Left ventricle myocardium superior (tissue), 1 donor: ENCODE measurements at places on chromosomes 3 and 15.

- DNase-seq = no peak
These were observed 57.1 kb downstream of the RAP2B start for GRCh38 chr3:153219146-153219545.

DNA sequence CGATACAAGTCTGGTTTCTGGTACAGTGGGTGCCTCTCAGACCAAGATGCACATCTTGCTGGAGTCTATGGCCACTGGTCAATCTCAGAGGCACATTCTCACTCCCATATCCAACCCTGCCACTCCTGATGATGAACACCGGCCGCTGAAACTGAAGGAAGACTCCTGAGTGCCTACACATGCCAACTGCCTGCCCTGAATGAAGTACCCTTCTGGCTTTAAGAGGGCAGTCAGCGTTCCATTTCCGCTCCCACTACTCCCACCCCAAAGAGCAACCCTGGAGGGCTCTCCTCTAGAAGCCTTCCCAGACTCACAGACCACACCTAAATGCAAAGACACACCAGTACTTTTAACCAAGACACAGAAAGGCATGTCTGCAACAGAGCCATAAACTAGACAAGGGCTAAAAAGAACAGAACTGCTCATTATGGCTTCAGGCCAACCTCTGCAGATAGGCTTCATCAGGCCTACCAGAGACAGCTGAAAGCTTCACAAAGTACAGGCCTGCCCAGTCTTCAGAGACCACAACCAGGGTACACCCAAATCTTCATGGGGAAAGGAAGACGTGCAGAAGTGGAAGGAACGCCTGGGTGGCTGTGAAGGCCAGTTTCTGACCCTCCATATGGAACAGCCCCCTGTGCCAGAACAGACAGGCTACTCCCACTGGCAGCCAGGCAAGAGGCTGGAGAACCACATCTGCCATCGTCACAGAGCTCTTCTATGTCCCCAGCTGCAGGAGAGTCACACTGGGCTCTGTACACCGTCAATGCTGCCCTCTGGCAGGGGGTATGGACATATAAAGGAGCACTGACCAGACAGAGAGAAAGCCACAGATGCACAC, 14.3 kb downstream of the ANP32A start:
- DNase-seq = no peak

DNA sequence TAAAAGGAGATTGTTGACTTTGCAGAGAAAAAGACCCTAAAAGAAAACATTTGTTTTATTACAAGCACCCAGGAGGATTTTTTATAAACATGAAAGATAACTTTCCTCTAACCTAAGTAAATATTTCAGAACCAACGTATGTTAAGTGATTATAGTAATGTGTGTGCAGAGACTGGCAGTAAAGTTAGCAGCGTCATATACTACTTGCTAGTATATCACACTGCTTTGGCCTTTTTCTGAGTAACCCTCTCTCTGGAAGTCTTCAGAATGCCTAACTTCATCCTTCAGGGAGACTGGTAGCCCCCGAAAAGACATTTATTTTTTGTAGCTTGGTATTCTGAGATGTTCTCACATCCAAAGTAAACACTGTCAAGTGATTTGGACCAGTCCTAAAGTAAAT, 17.9 kb downstream of the UBE2E1 start:
- no peak for DNase-seq

DNA sequence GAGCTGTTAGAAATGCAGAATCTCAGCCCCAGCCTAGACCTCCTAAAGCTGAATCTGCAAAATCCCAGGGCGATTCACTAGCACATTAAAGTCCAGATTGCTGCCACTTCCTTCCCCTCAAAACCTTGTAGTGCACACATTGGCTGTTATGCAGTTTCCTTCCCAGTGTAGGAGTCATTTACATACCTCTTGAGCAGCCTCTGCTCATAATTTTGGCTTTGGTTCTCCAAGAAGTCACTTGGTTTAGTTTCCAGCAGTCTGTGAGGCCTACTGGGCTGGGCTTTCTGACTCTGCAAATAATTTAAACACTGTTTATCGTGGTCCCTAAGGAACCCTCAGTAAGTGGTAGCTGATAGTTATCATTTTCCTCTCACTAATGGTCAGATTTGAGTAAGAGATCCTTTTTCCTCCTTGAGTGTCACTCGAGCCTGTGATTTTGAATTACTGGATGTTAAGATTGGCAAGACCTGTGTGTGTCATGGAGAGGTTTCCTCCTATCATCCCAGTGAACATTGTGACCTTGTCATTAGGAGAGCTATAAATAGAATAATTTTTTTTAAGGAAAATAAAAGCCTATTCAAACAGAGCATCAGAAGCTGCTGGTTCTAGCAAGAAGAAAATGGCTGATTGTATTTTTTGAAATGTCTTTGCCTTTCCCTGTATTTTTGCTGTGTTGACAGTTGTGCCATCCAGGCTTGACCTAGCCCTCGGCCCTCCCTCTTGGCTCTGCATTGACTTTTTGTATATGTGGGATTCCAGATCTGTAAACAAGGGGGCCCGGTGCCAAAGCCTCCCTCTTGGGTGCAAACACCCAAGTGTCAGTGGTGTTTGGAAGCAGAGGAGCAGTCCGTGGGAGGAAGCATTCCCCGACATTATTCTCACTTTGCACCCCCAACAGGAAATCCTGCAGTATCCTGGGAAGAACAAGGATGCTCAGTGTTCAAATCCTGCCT, 134.8 kb upstream of the ANKRD28 start:
- DNase-seq = no peak

GRCh38 chr3:52254608-52255007, 9.0 kb downstream of the PPM1M start:
- DNase-seq = no peak

- no peak for DNase-seq
These were observed 42.4 kb downstream of the GABPB1 start for GRCh38 chr15:50312636-50313035.

DNA sequence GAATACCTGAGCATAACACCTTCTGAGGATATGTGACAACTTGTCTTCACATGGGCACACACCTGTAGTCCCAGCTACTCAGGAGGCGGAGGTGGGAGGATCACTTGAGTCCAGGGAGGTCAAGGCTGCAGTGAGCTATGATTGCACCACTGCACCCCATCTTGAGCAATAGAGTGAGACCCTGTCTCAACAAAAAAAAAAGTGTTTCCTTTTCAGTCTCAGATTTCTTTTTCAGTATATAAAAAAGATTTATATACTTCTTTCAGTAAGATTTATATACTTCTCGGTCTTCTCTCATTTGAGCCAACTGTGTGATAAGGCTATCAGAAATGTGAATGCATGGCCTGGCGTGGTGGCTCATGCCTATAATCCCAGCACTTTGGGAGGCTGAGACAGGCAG, 84.9 kb upstream of the SKOR1 start:
- no peak for DNase-seq

DNA sequence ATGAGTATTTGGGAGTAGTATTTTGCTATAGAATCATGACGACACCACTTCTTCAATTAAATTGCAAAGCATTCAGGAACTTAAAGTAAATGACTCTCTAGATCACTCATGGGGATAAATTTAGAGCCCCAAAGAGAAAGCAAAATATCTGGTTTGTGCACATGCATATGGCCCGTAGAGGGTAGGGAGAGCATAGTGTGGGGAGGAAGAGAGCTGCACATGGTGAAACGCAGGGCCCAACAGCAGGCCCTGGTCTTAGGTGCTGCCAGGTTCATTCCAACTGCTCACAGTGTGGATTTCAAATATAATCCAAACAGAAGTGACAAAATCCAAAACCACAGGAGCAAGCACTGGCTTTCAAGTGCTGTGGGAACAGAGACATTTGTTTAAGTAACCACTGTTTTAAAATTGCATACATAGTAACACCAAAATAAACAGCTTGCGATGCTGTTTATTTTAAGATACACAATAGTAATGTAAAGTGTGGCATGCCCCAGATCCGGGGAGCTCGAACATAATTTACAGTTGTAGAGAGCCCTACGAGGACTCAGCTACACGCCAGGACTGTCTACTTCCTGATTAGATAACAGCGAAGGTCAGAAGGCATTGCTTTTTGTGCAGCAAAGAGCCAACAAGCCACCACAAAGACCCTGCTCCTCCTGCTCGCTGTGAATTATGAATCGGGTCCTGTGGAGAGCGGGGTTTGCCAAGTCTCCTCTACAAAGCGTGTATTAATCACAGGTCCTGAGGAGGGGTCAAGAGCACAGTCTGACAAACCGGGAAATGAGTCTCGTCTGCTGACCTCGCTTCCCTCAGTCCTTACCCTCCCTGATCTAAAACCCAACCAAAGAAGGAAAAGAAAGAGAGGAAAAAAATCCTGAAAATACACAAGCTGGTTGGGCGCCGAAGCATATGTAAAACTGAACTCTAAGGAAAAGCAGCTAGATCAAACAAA, 80.6 kb downstream of the MEIS2 start:
- DNase-seq = no peak

- DNase-seq = peak; percentile 61
These were observed 74.6 kb upstream of the LEKR1 start for GRCh38 chr3:156751461-156752025.

DNA sequence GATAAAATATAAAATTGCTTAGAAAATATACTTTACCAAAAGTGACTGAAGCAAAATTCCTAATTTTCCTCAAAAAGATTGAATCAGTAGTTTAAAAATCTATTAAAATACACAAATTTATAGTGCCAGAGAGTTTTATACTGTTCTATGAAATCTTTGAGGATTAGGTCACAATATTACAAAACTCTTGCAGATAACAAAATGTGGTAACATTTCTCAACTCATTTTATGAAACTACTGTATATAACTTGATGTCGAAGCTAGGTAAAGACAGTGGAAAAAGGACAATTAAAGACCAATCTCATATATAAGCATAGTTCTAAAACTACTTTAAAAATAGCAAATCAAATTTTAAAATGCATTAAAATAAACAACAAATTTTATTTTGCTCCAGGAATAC, 15.9 kb downstream of the VEPH1 start:
- DNase-seq = no peak
